ENCODE measurements at places on chromosomes 12 and 14. TPM values are rescaled to one million over a fixed set of nuclear protein-coding genes. Genes with fewer than 3 reads are reported as not detected.
A peak's percentile ranks its signal among the peaks of the same experiment; 100 is the strongest.

- no peak for DNase-seq
These were observed 49.6 kb downstream of the NT5DC3 start for GRCh38 chr12:103791350-103791920.

- DNase-seq: no peak
These were observed 18.1 kb downstream of the SSH1 start for GRCh38 chr12:108839018-108839889.

GRCh38 chr14:63205866-63206265 lies 1.6 kb downstream of the RHOJ start:
- DNase-seq: no peak

Gene CFAP73
- 0.43 TPM for total RNA-seq

DNA sequence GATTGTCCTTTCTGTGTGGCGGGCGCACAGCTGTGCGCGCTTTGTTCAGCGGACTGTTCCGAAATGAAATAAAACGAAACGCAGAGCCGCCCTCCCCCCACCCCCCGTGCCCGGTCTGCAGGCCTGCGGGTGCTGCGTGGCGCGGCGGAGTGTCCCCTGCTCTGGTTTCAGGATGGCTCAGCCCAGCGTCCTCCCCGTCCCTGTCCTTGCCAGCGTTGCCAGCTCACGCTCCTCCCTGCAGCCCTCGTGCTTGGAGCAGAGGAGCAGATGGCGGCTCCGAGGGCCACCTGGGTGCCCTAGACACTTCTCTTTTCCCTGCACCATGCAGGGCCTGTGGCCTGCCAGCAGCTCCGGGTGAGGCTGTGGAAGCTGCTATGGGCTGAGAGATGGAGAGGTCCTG lies 17.5 kb upstream of the BEGAIN start:
- peak; percentile 11 for DNase-seq

- DNase-seq: no peak
These were observed 3.9 kb upstream of the POC1B start for GRCh38 chr12:89529738-89530137.

Measured in left colon (tissue), 2 donors.